ENCODE measurements at places on chromosomes 5 and 9.

DNA sequence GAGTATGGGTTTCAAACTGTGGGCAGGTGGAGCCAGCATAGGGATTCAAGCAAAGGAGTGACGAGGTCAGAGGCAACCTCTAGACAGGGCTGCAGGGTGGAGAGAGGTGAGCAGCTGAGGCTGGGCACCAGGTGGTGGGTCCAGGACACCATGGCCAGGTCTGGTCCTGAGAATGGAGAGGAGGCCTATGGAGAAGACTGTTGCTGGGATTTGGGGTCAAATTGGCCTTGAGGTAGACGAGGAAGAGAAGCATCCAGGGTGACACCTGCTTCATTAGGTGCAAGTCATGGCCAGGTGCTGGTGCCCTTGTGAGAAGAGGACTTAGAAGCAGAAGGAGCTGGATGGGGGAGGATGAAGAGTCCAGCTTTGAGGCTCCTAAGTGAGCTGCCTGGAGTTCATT is 99.6 kb downstream of the NSG2 start:
- no peak for DNase-seq

GRCh38 chr9:112601636-112602035 is 115.0 kb downstream of the KIAA1958 start:
- no peak for DNase-seq

DNA sequence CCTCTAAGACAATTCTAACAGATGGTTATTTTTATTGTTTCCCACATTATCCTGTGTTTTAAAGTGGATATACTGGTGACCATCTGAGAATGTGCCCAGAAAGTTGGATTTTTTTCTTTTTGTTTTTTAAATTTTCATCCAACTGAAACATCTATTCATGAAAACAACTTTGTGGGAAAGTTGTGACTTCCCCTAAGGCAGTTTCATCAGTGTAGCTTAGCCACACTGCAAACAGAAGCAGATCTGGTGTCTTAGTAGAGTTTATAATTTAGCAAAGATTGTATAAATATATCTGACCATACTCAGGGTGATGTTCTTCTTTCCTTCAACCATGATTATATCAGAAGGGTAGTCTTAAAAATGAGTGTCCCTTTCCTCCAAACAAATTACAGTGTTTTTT is 1241.3 kb downstream of the MAT2B start:
- DNase-seq: no peak

DNA sequence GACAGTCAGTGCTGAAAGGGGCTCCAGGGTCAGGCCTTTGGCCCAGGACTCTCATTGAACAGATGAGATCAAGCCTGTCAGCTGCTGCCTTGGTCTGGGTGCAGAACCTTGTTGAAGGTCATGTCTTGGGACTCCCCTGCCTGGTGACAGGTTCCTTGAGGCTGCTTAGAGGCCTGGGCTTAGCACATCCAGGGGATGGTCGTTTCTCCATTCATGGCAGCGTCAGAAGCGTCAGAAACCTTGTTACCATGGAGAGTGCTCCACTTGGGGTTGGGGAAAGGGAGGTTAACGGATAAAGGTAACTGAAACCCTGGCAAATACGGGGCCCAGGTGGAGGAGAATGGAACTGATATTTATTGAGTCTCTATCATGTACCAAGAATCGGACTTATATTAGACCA is 8.8 kb downstream of the ARPC5L start:
- DNase-seq: no peak

DNA sequence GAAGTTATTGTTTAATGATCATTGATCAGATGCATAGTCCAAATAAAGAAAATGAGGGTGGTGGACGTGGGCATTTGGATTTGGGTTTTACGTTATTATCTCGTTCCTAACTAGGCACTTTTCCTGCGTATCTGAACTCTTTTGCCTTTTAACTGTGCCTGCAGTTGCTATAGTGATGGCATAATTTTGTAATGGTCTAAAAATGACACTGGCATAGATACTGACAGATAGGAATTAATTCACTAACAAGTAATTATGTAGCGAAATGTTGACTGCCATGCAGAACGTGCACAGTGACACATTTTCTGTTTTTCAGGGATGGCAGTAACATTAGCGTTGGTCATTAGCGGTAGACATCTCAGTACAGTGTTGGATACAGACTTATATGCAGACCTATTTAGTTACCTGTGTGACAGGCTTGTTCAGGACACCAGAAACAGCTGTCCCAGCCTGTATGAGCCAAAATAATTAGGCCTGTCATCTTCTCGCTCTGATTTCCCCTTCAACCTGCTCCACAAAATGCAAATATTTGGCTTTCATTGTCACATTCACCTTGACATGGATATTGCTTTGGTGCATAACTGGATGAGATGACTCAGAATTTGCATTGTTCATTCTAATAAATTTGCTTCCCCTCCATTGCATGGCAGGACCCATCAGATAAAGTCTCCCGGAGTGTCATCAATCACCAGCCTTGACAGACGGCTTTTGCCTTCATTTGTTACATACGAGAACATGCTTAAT is 413.3 kb upstream of the IRX1 start:
- no peak for DNase-seq

- no peak for DNase-seq
These were observed 31.5 kb downstream of the STK10 start for GRCh38 chr5:172156541-172156994.

DNA sequence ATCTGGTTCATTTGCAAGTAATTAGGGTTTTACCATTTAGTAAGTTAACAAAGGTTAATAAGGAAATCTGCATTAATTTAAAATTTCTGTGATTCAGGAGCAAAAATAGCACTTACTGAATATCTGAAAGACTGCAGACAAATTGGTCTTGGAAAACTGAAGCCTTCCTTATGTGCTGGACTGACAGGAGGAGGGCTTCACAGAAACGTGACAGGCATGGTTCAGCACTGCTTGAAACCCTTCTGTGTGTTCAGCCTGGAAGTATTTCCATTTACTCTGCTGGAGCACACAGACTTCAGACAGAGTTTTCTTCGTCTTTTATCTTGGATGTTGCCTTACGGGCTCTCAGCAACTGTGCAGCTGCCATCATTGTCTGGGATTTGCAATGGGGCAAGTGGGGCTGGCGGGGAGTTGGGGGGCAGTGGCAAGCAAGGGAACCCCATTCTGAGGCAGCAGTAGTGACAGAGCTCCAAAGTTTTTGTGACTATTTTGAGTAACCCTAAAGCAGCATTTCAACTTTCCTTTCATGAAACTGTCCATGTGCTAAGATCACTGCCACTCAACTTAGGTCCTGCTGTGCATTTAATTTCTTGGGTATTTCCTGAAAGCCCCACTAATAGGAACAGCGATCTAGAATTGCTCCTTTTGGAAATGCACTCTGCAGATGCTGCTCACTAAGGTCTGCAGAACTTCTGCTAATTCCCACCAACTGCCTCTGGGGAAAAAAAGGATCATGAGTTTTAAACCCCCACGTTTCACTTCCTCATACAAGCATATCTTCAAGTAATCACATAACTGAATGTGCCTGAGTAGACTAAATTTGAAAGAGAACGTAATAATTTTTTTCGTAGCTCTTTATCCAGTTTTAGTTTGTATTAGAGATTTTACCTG is 56.6 kb downstream of the KCNN2 start:
- peak; percentile 52 for DNase-seq

DNA sequence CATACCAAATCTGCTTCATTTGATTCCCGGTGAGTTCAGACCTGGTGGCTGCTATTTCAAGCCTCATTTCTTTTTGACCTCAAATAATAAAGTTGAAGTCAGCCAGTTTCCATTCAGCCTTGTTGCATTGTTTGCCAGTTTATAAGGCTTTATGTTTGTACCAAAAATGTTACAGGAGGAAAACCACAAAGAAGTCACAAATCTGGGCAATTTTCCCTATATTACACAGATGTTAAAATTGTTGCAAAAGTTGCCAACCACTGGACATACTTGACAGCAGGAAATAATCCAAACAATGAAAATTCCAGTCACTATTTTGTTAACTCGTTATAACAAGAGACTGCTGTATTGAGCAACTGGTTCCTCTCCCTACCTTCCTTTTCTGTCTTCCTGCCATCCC is 1325.0 kb upstream of the DMAC1 start:
- DNase-seq: no peak

DNA sequence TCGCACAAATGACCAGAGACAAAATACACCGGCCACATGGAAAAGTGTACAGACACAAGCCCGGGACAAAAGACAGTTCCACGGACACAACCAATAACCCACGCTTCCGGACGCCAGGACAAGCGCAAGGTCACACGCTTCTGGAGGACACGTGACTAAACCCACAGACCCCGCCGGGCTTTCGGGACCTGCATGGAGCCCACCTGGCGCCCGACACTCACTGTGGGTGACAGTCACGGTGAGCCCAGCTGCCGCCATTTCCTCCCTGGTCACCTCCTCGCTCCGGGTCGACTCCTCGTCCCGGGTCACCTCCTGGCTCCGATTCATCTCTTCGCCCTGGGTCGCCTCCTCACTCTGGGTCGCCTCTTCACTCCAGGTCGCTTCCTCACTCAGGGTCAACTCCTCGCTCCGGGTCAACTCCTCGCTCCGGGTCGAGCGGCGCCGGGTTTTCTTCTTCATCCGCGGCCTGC is 470 bp downstream of the BAG1 start:
- DNase-seq: peak; percentile 46

GRCh38 chr5:20369518-20369885 is 381.5 kb upstream of the CDH18 start:
- no peak for DNase-seq

GRCh38 chr5:9766581-9766980 is 136.4 kb upstream of the TAS2R1 start:
- no peak for DNase-seq

GRCh38 chr9:108836781-108837180 is 19.0 kb downstream of the ACTL7B start:
- no peak for DNase-seq

DNA sequence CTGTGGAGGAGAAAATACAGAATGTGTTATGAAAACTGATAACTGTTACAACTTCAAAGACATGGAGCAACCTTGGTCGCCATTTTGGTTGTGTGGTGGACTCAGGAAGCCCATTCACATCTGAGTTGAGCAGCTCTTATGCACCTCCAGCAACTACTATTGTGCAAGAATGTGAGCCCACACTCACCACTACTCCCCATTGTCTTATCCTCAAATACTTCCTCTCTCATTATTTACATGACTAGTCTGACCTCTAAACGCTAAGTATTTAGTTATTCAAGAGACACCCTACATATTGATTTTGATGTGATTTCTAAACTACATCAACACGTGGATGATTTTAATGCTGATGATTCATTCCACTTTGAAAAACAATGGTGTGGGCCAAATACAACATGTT is 516.6 kb upstream of the CLINT1 start:
- no peak for DNase-seq
